ENCODE measurements at places on chromosomes 7 and 10.

GRCh38 chr7:98254951-98255610 is 3.0 kb upstream of the TECPR1 start:
- DNase-seq, result no peak

GRCh38 chr10:53469383-53469782 is 696.8 kb upstream of the MBL2 start:
- DNase-seq, result no peak

- peak; percentile 21 for DNase-seq
Measured at GRCh38 chr10:132187430-132188138, 836 bp downstream of the DPYSL4 start.

DNA sequence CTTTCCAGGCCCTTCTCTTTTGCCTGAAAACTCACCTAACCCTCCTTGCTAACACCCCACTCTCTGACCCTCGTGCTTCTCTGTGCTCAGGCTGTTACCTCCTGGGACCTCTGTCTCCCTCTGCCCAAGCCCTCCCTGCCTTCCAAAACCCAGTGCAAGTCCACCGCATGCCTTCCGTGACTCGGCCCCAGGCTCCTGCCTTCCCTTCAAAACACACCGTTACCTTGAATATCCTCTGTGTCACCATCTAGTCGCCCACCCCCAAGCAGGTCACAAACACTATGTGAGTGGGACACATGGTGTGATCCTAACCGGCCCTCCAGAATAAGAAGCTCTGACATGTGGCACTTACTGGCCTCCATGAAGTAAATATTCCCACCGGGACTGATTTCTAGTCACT is 176.7 kb downstream of the GRID1 start:
- no peak for DNase-seq

DNA sequence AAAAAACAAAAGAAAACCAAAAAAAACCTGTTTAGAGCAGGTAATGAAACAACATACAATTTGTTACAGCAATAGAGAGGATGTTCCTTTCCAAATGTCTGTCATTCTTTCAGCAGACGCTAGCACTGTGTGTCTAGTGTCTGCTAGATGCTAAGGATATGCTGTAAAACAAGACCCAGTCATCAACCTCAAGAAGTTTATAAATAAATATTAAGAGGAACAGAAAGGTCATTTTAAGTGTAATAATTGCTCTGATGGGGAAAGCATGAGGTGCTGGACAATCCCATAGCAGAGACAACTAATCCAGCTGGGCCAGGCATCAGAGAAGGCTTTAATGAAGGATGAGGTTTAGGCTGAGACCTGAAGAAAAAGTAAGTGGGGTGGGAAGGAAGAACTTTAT is 23.3 kb upstream of the ASCC1 start:
- peak; percentile 36 for DNase-seq

GRCh38 chr10:31508882-31509281 is 189.9 kb downstream of the ZEB1 start:
- DNase-seq, result peak; percentile 71

DNA sequence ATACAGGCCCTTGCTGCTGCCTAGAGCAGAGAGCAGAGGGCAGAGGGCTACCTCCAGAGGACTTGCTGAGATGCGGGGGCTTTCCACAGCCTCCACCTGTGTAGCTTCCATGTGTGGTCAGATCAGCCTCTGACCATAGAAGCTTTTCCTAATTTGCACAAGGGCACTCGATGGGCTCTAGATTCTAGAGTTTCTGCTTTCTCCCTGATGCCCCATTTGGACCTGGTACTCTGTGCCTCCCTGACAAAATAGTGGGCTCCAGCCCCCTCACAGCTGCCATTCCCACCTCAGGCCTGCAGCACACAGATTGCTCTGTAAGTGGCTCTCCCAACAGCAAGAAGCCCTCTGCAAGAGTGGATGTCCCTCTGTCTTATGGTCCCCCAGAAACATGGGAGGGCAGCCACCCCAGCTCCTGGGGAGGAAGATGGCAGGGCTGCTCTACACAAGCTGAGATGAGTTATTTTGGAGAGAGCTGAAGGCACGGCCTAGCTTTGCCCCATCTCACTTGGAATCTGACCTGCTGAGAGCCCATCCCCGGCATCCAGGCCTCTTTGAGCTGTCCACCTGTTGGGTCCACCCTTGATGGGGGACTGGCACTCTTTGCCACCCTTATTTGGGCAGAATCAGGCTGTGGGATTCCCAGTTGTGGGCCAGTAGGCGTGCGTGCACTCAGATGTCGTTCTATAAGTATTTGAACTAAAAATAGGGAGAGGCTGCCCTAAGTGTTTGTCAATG is 16.7 kb downstream of the TMEM273 start:
- DNase-seq, result no peak

GRCh38 chr10:127145173-127145572 is 51.2 kb downstream of the INSYN2A start:
- peak; percentile 82 for DNase-seq

DNA sequence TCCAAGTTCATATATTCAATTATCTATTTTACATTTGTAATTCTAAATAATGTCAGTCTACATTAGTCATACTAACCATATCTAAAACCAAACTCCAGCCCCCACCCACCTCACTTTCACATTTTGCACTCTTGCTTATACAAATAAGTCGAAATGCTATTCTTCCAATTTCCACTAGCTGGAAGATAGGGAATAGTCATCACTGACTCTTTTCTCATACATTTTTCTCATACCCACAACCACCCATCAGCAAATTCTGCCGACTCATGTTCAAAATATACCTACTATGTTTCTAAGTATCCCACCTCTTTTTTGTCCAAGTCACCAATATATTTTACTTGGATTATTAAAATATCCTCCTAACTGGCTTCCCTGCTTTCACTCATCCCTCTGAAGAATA is 93.2 kb upstream of the DGKB start:
- no peak for DNase-seq

- DNase-seq, result peak; percentile 39
Measured at GRCh38 chr10:90007226-90007625, 305.8 kb downstream of the KIF20B start.

GRCh38 chr7:148265896-148266295 is 324.7 kb upstream of the C7orf33 start:
- DNase-seq, result no peak

GRCh38 chr10:132071667-132072066 is 5.9 kb downstream of the JAKMIP3 start:
- no peak for DNase-seq

GRCh38 chr10:54958844-54959243 is 157.8 kb upstream of the PCDH15 start:
- DNase-seq, result no peak

DNA sequence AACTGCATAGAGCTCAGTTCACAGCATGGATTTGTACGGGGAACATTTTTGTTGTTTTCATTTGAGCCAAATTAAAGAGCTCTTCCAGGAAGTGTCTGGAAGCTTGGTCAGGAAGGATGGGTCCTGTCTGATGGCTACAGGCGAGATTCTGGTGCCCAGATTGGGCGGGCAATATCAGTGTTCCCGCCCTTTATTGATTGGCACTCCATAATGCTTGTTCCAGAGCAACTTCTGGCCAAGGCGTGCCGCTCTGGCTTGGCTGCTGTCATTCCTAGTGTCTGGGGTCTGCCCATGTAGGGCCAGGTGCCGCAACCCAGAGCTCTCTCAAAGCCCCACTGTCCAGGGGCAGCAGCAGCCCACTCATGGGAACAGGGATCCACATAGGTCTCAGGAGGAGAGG is 45.9 kb downstream of the RAMP3 start:
- DNase-seq, result no peak

GRCh38 chr7:93894966-93895640 is 4.5 kb upstream of the TFPI2 start:
- no peak for DNase-seq

DNA sequence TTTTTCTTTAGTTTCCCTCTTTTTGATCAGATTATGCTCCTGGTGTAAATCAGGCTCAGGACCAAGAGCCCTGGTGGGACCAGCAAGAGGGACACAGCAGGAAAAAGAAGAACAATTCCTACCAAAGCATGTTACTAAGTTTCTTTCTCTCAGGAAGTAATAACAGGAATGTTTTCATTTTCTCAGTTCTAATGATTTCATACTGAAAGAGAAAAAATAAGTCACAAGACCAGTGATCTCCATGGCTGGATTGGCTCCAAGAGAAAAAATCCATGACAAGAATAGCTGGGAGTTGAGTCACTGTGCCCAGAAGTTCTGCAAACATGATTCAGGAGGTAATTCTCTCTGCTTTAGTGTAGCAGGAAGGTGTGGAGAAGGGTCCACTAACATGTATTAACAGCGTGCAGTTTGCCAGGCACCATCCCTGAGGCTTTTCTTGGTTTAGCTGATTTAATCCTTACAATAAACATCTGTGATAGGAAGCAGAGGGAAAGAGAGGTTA is 23.8 kb upstream of the IFIT2 start:
- peak; percentile 98 for DNase-seq

- peak; percentile 77 for DNase-seq
Measured at GRCh38 chr10:5943536-5943935, 33.8 kb downstream of the IL15RA start.

DNA sequence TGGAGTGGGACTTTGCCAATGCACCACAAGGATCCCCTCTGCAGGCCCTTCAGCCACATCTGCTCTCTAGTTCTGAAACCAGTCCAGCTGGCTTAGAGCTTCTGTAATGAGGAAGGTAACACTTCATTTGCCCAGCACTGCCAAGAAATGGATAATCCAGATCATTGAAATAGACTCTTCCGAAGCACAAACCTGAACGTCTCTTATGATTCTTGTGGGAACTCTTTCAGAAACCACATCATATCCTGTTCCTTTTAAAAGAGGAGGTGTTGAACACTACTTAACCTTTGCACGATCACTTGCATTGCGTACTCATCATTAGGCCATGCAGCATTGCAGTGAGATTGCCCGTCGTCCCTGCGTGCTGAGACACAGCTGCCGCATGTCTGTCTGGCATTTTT is 25.8 kb upstream of the PLPP4 start:
- DNase-seq, result peak; percentile 53
